D341Med (cell line): ENCODE measurements at places on chromosomes 7 and 10.

- DNase-seq = no peak
Measured at GRCh38 chr7:156196649-156197048, 384.4 kb upstream of the SHH start.

- no peak for DNase-seq
Measured at GRCh38 chr7:5564894-5565293, 141.3 kb upstream of the TNRC18 start.

DNA sequence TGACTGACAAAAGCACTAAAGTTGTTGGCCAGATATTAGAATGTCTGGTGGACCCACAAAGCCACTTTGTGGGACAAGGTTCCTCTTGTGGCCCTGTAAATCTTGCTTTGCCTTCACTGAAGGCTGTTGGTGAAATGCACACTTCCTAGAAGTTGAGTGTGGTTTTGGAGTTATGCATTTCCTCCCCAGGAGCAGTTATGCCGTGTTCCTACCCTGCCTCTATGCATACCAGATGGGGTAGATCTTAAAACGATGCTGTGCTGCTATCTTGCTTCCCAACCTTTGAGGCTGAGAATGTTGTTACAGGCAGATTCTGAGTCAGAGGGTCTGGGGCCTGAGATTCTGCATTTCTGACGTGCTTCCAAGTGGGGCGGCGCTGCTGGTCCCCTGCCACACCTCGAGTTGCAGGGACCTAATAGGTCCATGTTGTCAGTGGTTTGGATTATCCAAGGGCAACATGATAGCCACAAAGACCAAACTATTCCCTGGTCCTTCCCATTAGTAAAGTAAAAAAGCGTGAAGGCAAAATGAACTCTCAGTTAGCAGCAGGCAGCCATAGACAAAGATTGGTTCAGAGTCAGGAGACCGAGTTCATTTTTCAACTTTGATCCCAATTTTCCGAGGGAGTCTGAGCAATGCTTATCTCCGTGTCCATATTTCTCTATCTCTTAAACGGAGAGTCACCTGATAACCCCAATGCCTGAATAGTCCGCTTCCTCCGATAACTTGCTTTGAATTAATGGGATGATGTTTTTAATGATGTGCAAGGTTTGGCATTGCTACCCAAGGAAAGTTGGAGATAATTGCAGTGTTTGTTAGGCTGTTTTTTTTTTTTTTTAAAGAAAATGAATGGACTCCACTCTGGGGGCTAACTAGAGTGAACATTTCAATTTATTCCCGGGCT is 55.8 kb downstream of the CDHR3 start:
- DNase-seq = no peak

- DNase-seq = no peak
Measured at GRCh38 chr10:123149568-123150270, 1.8 kb downstream of the HMX2 start.

- no peak for DNase-seq
Measured at GRCh38 chr7:117069379-117069778, 116.1 kb downstream of the ST7 start.

- DNase-seq = no peak
Measured at GRCh38 chr10:31961277-31962074, 32.8 kb upstream of the ARHGAP12 start.

DNA sequence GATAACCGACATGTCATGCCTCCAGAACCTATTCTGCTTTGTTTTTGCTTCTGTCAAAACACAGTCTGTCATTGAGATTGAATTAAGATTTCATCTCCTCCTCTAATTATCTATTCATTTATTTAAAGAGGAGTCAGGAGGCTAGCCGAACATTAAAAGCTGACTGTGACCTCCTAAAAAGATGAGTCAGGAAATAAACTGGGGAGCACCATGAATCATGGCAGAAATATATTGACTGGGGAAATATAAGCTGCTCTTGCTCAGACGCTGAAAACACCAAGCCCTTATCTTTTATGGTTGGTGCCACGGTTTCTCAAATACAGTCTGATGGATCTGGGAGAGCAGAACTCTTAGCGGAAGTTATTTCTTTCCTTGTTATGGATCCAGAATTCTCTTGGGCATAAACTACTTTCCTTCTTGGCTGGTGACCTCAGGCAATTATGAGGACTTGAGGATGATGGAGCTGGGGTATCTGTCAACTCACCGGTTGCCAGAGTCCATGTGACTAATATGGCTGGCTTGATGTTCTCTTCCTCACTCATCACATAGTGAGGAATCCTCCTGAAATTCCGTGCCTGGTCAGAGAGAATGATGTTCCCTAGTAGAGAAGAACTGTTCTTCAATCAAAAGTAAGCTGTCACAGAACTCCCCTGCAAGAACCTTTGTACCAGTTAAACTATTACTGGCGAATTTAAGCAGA is 307.6 kb upstream of the PHYHIPL start:
- no peak for DNase-seq

GRCh38 chr7:109003742-109004141 is 434.1 kb downstream of the DNAJB9 start:
- no peak for DNase-seq

DNA sequence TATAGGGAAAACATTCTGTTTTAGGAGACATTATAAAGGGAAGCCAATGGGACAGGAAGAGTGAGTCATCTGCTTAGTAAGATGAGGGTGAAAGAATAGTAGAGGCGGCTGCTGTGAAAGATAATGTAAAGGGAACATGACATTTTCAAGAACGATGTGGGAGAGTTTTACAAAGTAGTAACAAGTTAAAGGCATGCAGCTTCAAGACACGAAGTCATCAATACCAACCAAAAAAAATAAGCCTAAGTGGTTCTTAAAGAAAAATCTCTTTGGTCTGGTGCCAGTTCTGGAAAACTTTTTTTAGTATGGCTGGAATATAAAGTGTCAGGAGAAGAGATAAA is 6.1 kb downstream of the GSTO1 start:
- DNase-seq = no peak

DNA sequence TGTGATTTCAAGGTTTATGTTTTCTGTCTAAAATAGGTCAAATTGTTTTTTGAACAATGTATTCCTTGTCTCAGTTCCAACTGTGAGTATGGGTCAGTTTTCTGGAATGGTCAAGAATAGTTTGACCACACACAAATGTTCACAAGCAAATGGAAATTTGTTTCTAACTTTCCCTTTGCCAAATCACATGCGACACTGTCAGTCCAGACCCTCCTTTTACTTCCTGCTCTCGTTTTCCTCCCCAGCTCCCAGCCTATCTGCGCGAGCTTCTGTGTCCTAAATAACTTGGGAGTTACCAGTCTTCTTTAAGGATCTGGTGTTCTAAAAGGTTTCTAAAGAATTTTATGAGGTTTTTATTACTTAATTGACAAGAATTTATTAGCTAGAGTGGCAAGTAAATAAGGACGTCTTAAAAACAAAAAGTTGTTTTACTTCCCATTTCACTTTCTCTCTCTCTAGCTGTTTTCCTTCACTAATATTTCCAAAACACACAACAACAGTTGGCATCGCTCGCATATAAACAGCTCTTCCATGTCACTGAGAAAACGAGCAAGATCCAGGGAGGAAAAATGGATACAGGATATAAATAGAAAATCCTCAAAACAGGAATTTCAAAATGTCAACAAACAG is 266.1 kb upstream of the KLF6 start:
- no peak for DNase-seq

DNA sequence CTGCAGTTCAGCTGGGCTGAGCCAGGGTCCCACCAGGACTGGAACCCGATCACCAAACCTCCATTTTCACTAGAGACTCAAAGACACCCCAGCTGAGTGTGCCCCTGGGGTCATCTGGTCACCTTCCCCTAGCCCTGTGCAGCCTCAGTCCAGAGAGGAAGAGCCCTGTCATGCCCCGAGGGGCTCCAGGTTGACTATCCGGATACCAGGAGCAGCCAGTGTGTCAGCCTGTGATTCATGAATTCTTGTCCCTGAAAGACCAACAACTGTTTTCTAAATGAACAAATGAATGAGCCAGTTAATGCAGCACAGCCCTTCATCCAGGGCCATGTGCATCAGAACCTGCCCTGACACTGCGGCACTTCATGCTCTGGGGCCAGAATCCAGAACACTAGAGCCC is 201.9 kb upstream of the TCERG1L start:
- DNase-seq = no peak

GRCh38 chr10:13939391-13939790 is 352.6 kb downstream of the PRPF18 start:
- no peak for DNase-seq

DNA sequence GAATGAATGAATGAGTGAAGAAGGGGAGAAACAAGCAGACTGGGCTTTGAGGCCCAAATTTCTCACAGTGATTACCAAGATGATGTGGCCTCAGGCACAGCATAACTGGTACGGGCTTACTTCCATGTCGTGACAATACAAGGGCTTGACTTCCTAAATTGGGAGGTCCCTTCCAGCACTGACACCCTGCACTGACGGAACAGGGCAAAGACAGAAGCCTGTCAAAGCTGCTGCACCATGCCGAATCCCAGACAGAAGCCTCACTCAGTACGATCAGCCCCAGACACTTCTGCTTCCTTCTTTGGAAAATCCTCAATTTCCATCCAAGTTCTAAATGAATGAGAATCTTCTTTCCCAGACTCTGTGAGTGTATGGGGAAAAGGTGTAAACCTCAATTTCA is 51.9 kb downstream of the GNA12 start:
- no peak for DNase-seq

DNA sequence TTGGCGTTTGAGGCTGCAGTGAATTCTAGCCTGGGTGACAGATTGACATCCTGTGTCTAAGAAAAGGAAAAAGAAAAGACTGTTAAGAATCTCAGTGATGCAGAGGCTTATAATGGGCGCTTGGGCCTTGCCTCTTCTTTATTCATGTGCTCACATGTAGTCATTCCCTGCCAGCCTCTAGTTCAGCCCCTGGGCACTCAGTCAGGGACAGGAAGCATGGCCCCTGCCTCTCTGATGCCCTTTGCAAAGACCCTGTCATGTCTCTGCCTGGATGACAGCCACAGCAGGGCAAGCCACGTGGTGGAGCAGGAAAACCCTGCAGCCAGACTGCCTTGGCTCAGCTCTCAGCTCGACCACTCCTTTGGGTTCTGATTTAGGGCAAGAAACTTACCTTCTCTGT is 368.9 kb downstream of the RPS24 start:
- no peak for DNase-seq

DNA sequence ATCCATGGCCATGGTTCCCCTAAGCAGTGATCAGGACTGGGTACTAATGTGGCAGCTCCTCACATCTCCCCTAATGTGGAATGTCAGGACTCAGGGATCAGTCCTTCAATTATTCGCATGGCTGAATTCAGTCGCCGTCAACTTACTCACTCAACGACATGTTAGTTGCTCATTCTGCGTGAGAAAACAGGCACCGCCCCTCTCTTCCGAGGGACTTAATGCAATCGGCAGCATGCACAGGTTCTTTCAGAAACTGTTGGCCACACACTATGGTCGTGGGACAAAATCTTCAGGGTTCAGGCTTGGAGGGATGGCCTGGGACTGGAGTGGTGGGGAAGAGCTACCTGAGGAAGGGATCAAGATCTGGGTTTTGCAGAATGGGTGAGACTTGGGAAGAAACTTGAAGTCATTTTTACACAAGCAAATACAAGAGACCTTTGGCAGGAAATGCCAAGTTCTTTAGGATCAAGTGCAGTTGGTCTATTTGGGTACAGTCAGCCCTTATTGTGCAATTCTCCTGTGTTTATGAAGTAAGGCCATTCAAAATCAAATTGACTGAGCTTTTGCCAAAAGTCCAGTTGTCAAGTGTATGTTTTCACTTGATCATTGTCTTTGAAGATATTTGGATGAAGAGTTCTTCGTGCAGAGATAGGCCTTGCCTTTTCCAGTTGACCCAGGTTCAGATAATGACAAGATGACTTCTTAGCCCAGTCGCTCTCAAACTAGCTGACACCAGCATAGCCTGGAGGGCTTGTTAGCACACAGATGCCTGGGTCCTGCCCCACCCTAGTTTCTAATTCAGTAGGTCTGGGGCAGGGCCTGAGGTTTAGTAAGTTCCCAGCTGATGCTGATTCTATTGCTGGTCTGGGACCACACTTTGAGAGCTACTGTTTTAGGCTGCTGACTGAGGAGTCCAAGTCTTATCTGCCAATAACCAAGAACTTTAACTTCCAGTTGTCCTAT is 48.5 kb downstream of the LRRC18 start:
- DNase-seq = no peak

GRCh38 chr7:2785071-2785500 is 59.0 kb downstream of the GNA12 start:
- no peak for DNase-seq

DNA sequence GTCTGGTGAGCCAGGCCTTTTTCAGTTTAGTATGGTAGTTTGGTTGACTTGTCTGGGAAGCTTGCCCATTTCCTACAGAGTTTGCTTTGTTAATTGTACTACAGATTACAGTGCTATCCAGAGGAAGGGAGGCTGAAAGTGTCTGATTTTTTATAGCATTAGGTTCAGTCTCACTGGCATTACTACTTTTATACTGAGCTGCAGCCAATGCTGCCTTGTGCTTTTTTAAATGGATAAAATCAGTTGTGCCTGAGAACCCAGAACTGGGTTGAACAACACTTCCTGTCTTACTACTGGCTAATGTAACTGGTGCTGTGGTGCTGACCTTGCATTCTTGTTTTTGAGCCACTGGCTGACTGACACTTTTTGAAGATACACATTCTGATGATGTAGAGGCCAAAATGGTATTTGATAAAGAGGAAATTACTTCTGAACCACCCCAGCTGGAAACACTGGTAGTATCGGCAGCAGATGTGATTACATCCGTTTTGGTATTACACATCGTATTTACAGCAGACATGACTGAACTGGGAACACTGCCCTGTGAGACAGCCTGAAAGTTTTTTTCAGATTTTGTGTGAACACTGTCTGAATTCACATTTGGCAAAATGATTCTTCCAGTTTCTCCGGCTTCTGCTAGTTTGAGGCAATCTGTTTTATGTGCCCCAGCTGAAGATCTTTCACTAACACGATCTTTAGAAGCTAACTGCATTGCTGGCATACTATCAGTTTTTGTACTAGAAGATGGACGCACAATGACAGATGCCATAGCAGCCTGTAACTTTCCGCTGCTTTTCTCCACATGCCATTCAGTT is 74.1 kb downstream of the NRBF2 start:
- no peak for DNase-seq
